ENCODE measurements at places on chromosomes 2 and 18.

DNA sequence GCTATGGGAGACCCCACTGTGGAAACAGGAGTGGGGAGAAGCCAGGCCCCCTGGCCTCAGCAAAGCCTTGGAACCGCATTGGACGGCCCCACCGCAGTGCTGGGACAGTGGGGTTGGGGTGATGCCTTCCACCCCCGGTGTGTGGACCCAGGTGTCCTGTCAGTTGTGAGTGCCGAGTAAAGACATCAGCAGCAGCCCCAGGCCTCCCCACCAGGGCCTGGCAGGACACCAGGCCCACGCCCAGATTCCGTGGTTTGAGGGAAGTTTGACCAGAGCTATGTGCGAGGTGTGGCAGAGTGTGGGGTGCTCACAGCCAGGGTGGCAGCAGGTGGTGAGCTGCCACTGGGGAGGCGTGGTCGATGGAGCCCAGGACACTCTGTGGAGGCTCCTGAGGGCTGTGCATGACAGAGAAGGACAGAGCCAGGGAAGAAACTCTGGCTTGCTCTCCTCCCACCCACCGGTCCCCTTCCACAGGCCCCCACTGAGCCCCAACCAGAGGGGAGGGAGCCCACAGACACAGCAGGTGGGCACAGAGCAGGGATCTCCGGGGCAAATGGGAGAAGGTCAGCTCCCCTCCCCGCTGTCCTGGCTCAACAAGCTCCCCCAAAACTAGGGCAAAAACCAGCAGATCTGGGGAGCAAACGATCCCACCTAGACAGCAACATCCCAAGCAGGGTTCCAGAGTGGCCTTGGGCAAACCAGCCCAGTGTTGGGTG lies 69.1 kb downstream of the TWIST2 start:
- no peak for DNase-seq

DNA sequence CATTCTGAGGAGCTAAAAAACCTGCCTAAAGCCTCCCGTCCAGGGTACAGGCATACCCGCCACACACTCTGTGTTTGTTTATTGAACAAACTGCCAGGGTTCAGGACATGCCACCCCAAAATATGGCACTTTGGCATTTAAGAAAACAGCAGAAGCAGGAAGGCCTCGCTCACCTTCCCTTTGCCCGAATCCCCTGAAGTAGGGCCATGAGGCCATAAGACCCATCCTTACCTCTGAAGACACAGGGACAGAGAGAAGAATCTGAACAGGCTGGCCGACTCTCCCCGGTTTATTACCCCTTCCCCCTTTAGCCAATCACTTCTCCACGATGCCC lies 1.7 kb upstream of the NEURL3 start:
- DNase-seq, result no peak

DNA sequence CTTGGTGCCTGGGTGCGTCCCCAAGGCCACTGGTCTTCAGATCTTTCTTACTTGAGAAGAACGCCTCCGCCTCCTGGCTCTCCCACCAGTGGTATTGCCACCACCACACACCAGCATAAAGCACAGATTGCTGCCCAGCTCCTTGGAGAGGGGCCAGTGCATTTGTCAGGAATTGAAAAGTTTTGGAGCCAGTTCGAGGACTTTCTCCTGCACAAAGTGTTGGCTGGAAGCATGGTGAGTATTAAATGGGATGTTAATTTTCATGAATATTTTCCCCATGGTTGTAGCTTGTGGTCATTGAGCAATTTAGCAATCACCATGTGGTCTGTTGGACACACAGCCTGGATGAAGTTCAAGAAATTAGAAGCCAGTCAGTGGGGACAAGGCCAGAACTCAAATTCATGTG lies 684.6 kb upstream of the FANCL start:
- DNase-seq, result no peak

DNA sequence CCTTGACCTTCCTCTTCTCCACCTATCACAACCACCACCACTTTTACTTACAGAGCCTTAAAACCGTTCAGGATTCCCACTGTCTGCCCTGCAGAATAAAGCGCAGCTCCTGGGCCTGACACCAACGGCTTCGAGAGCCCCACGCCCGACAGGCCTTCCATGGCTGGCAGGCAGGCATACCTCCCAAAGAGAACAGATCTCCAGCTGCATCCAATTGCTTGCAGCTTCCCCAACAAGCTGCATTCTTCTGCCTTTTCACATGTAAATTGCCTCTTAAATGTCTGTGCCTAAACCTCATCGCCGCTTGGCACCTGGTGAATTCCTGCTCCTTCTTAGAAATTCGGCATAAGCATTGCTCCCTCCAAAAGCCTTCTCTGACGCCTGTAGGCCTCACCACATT lies 31.5 kb upstream of the FAM124B start:
- DNase-seq, result no peak

DNA sequence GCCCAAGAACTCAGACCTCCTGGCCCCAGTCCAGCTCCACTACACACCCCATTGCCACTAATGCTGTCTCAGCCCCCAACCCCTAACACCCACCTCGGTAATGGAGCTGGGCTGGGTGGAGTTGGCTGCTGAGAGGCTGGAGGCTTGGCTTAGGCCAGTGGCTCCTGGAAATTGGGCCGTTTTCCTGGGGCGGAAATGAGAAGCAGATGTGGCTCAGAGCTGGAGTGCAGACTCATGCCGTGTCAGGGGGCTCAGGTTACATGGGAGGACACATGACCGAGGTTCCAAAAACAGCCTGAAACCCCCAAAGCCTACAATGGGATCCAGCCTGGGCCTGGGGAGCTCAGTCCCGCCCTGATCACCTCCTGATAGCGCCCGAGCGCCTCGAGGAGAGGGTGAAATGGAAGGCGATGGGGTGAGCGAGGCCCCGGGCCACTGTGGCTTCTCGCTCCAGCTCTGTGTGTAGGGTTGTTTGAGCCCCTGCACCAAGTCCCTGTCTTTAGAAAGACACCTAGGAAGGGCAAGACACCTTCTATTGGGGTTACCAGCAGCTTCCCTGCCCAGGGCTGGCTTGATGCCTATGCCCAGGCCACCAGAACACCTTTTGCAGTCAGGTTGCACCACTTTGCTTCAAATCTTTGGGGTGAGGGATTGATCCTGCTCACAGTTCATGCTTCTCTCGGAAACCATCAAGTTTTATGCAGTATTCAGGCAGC lies 175.7 kb upstream of the HAAO start:
- DNase-seq, result no peak

DNA sequence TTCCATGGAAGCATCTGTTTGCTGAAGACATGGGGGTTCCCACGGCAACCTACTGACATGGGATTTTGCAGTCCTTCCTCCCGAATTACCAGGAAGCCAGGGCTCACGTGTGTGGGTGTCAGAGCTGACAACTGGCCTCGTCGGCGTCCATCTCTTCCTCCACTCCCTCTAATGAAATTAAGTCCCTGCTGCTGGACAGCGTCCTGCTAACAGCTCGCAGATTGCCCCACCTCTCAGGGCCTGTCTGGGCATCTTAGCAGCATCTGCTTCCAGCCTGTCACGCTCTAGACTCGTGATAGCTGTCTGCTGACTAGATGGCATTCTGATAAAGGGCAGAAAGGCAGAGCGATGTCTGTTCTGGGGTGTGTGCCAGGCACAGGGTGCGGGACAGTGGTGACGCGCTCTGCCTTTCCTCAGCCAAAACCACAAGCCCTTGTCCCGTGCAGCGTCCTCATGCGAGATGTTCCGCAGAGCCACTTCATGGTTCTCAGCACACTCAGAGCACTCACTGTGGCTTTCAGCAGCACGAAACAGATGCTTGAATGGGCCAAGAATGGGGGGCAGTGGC lies 161.1 kb downstream of the ARL4C start:
- DNase-seq, result peak; percentile 74

GRCh38 chr2:96839293-96839874 lies 4.4 kb downstream of the ANKRD23 start:
- DNase-seq, result no peak

GRCh38 chr2:222483513-222484039 lies 59.2 kb downstream of the SGPP2 start:
- no peak for DNase-seq

DNA sequence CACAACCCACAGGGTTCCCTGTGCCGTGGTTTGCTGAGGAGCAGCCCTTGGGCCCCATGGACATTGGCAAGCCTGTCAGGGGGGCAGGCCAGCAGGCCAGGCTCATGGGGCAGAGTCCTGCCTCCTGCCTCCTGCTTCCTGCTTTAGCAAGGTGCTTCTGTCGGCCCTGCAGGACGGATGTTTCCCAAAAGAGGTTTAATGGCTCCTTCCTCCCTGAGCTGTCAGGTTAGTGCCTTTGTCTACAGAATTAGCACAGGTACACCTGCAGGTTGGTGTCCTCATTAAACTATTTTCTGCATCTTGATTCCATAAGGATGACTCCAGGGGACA lies 152.3 kb downstream of the TTC32 start:
- no peak for DNase-seq

- DNase-seq, result no peak
Observed at GRCh38 chr2:9103663-9104277, 100.3 kb upstream of the MBOAT2 start.

- DNase-seq, result no peak
Observed at GRCh38 chr2:150228936-150229335, 258.5 kb downstream of the RND3 start.

GRCh38 chr18:820591-821165 lies 8.6 kb upstream of the YES1 start:
- no peak for DNase-seq

GRCh38 chr2:222239945-222240675 lies 58.7 kb downstream of the PAX3 start:
- DNase-seq, result no peak
